Stimulated activated CD4-positive, alpha-beta T cell treated with anti-CD3 and anti-CD28 coated beads, Interleukin-1b, Interleukin-23, amount 100 ng/mL, for 1 hour (primary cell): ENCODE measurements at places on chromosomes 13 and 19.

DNA sequence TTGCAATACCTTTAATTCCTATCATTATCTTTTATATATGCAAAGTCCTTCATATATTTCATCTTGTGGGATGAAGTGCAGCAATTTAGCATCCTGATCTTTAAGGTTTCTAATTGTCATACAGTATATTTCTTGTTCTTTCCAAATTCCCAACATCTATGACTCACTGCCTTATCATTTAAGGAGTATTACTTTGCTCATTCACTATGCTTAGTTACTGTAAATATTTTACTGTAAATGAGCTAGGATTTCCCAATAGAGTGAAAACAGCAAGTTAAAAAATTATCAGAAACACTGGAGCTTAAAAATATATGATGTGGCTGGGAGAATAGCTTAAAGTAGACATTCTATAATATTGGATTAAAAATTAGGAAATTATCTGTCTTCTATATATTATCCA is 69.9 kb downstream of the SLITRK6 start:
- no peak for DNase-seq

- DNase-seq = no peak
Observed at GRCh38 chr19:56474308-56474707, 2.8 kb downstream of the ZNF667 start.

GRCh38 chr19:44951179-44952159 is 3.7 kb upstream of the CLPTM1 start:
- peak; percentile 21 for DNase-seq

GRCh38 chr19:45402298-45403061 is 2.4 kb downstream of the PPP1R13L start:
- no peak for DNase-seq

- no peak for DNase-seq
Observed at GRCh38 chr19:31511098-31511497, 161.9 kb upstream of the TSHZ3 start.

DNA sequence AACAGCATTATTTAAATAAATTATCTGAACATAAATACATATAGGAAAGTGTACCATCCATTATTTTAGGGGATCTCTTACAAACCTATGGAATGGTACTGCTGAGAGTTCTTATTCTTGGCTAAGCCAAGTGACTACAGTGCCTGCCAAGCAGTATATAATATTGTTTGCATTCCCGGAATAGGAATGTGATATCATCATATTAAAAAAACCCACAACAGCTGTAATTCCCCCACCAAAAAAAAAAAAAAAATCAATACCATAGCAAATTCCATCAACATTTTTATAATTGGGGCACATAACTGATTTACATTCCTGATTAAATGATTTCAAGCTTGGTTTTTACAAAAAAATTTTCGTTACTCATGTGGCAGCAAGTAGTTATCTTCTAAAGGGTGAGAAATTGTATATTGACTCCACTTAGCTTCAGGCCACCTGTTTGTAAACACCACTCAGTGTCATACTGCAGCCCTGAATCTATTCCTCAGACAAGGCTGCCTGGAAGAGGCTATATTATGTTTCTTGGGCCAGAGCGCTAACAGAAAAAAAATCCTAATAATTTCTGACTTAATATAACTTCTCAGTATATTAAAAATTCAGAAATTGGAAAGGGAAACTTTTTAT is 278.1 kb downstream of the DNAJC15 start:
- DNase-seq = no peak

DNA sequence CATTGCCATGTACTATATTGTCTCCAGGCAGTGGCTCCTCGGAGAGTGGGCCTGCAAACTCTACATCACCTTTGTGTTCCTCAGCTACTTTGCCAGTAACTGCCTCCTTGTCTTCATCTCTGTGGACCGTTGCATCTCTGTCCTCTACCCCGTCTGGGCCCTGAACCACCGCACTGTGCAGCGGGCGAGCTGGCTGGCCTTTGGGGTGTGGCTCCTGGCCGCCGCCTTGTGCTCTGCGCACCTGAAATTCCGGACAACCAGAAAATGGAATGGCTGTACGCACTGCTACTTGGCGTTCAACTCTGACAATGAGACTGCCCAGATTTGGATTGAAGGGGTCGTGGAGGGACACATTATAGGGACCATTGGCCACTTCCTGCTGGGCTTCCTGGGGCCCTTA is 624 bp downstream of the GPR32 start:
- no peak for DNase-seq

DNA sequence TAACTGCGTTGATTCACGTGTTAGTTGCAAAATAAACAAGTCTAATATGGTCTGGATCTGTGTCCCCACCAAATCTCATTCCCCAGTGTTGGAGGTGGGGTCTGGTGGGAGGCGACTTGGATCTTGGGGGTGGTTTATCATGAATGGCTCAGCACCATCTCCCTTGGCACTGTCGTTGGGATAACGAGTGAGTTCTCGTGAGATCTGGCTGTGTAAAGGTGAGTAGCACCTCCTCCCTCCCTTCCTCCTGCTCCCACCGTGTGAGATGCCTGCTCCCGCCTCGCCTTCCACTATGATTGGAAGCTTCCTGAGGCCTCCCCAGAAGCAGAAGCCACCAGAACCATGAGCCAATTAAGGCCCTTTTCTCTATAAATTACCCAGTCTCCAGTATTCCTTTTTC is 4.8 kb downstream of the PEAK3 start:
- no peak for DNase-seq

GRCh38 chr19:15869873-15870272 is 28.0 kb downstream of the CYP4F2 start:
- no peak for DNase-seq

- DNase-seq = no peak
Observed at GRCh38 chr19:54439174-54439851, 9.7 kb upstream of the LENG8 start.

DNA sequence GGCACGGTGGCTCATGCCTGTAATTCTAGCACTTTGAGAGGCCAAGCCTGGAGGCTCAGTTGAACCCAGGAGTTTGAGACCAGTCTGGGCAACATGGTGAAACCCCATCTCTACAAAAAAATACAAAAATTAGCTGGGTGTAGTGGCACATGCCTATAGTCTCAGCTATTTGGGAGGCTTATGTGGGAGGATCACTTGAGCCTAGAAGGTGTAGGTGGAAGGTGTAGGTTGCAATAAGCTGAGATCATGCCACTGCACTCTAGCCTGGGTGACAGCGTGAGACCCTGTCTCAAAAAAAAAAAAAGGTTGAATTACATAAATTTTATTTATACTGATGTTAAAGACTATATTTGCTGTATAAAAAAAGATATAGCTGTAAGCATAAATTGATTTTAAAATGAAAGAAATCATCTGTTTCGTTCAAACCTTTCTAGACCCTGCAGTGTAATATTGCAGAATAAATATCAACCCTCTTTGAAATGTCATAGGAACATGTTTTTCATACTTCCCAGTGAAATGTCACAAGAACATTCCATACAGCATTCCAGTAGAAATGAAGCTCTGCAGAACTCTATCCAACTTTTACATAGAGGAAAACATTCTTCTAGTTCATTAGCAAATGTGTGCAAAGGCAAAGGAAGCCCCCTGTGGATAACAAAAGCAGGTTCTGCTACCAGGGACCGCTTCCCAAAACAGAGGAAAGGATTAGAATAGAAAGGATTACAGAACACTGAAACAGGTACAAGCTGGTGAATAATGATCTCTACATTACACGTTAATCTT is 76.0 kb downstream of the CAB39L start:
- no peak for DNase-seq

DNA sequence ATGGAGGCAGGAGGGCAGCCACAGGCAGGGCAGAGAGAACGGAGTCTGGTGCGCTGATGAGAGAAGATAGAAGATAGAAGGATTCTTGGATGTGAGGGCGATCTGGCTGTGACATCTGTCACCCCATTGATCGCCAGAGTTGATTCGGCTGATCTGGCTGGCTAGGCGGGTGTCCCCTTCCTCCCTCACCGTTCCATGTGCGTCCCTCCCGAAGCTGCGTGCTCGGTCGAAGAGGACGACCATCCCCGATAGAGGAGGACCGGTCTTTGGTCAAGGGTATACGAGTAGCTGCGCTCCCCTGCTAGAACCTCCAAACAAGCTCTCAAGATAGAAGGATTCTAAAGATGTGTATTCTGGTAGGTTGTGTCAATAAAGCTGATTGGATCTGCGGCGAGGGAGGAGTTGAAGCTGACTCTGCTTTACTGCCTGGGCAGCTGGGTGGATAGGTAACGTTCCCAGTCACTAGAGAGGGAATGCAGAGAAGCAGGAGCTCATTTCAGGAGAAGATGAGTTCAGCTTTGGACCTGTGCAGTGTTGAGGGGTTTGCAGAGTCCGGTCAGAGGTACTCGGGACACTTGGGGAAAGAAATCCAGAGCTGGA is 5.1 kb downstream of the UBAC2 start:
- DNase-seq = no peak

DNA sequence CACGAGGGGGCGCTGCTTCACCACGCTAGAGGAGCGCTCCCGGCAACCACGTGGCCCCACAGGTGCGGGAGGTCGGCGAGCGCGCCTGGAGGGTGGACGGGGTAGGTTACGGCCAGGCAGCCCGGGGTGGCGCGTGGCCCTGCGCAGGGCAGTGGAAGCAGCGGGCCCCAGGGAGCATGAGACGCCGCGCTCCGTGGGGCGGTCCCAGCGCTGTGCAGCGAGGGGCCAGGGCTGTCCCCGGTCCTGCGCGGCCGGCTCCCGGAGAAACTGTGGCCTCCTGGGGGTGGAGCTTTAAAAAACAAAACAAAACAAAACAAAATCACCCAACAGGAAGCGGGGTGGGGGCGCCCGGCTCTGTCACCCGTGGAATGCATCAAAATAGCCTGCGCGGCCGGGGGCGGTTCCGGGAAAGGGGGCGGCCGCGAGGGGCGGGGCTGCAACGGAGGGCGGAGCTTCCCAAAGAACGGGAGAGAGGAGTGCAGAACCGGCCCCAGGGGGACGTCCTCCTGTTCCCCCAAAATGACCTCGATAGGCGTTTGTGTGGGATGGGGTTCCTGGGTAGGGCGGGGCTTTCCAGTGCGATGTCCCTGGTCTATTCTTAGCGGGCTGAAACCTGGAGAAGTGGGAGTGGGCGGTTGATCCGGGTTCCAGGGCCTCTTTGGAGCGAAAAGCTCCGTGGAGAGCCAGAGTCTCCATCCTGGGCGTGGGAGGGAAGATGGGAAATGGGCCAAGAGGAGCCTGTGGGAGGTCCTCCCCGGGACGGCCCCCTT is 27.3 kb downstream of the NUMBL start:
- peak; percentile 87 for DNase-seq

DNA sequence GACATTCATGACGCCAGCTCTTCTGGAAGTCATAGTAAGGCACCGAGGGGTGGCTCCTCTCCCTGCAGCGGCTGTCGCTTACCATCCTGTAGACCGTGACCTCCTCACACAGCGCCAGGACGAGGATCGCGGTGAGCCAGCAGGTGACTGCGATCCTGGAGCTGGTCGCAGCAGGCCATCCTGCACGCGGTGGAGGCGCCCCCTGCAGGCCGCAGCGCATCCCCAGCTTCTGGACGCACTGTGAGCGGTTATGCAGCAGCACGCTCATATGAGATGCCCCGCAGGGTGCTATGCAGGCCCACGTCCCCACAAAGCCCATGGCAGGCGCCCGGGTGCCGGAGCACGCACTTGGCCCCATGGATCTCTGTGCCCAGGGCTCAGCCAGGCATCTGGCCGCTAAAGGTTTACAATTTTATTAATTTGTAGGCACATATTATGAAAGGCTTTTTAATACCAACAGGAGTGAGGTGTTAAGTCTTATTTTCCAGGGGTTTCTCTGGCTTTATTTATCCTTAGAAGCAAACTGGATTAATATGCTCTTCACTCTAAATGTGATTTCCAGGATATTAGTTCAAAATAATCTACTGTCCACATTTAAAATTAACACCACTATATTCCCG is 35.6 kb upstream of the PSPC1 start:
- DNase-seq = peak; percentile 10

GRCh38 chr13:33158271-33158670 is 127.3 kb downstream of the STARD13 start:
- DNase-seq = no peak

- no peak for DNase-seq
Observed at GRCh38 chr13:109332506-109333499, 453.6 kb downstream of the IRS2 start.

DNA sequence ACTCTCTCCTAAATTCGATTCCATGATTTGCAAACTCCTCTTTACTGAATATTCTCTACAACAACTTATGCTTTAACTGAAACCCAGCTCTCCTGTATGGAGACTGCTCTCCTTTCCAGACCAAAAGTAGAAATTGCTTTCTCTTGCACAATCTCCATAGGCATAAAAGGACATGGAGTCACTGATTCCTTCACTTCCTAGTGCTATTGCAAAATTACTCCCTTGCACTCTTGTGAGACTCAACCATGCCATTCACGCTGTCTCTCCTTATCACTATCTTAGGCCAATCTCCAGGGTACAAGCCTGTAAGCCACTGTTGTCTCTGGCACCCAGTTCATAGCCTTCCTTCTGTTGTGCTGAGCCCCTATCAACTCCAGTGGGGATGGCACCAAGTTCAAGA is 30.6 kb downstream of the SERPINE3 start:
- DNase-seq = no peak

DNA sequence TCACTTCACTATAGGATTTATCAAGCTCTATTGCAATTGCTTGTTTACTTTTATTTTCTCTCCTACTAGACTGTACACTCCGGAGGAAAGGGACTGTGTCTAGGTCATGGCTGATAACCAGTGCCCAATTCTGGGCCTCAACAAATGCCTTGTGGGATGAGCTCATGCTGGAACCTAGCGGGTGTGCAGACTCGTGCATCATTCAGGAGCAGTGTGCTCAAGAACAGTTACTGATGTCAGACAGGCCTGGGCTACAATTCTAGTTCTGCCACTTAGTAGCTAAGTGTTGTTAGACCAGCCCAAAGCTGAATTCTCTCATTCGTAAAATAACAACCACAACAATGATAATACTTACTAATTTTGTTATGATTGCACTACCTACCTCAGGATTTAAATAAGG is 95.4 kb downstream of the CYSLTR2 start:
- DNase-seq = no peak

DNA sequence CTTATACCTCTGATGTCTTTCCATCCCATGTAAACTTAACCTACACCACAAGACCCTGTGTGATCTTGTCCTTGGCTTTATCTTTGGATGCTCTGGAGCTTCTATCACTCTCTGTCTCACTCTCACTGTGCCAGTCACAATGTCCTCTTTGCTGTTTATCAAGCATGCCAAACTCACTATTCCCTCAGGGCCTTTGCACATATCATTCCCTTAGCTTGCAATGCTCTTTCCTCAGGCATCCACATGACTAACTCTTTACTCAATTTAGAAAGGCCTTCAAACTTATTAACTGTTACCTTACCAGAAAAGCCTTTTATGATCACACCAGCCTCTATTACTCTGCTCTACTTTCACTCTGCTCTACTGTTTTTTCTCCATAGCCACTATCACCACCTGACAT is 354.1 kb downstream of the RFC3 start:
- no peak for DNase-seq
